Activated CD4-positive, alpha-beta T cell treated with anti-CD3 and anti-CD28 coated beads, Interleukin-2, amount 50 U/mL, for 1 hour (primary cell): ENCODE measurements at places on chromosomes 16 and 17.

DNA sequence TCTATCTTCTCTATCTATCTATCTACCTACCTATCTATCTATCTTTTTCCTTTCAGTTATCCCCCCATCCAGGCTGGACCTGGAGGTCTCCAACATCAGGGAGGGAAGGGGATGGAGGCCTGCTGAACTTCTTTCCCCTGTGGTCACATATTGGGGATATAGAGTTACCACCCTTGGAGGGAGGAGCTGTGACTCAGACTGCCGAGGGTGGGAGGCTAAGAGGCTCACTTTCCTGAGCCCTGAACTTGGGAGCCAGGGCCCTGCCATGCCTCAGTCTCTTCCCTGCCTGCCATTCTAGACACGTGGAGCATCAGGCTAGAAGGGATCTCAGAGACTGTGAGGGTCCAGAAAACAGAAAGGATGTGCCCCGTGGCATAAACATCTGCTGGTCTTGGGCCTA, 8.4 kb downstream of the LRRC3C start:
- no peak for DNase-seq

- no peak for DNase-seq
These were observed 13.5 kb upstream of the ITGB3 start for GRCh38 chr17:47239967-47240651.

DNA sequence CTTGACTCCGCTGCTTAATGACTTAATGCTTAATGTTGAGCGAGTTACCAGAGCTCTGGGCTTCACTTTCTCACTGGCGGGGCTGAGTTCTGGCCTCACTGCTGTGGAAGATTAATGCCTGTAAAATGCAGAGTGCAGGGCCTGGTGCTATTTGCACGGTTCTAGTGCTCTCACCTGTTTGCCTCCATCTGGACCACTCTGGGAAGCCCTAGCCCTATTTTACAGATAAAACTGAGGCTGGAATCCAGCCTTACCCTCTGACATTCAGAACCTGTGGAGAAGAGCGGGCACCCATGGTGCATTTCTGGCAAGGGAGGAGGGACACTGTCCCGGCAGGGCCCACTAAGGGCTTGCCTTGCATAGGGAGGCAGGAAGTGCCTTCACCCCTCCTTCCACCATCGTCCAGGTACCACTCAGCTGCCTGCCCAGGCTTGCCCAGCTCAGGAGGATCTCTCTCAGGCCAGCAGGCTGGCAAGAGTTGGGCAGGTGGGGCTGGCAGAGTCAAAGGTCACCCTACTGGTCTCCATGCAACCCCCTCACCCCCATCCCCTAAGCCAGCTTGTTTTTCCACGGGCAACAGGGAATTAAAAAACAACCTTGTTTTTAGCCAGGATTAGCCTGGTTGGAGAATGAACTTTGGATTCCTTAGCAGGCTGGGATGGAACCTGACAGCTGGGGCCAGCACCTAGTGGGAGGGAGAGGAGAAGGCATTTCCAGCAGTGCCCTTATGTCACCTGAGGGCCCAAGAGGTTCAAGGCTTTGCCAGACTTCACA, 4.1 kb upstream of the UBALD1 start:
- DNase-seq, result no peak

DNA sequence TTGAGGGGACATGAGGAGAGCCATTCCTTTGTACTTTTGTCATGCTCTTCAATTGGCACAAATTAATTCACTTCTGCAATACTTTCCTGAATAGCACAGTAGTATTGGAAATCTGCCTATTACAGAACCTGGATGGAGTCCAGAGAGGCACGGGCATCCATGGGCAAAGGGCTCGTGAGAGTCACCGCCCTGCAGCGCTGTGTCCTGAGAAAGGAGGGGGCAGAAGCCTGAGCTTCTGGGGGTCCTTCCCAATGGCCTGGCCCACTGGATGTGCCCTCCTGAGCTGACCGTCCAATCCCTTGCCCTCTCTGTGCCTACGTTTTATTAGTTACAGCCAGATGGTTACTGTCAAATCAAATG, 3.5 kb downstream of the G6PC1 start:
- no peak for DNase-seq

DNA sequence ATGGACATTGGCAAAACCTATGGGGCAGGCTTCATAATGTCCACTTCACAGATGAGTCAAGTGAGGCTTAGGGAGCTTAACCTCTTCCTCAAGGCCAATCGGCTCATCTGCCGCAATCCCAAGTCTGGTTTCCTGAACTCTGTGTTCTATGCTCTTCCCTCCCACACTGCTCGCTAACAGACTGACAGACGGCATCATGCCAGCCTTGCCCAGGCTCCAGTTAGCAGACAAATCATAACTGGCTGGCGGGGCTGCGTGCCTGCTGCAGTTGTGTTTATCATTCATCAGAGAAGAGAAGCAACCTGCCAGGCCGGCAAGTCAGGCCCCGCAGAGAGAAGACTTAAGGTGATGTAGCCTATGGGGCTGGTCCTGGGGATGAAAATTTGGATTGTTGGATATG, 216.2 kb upstream of the ASIC2 start:
- no peak for DNase-seq

- no peak for DNase-seq
These were observed 8.0 kb upstream of the CCL1 start for GRCh38 chr17:34370997-34371395.

DNA sequence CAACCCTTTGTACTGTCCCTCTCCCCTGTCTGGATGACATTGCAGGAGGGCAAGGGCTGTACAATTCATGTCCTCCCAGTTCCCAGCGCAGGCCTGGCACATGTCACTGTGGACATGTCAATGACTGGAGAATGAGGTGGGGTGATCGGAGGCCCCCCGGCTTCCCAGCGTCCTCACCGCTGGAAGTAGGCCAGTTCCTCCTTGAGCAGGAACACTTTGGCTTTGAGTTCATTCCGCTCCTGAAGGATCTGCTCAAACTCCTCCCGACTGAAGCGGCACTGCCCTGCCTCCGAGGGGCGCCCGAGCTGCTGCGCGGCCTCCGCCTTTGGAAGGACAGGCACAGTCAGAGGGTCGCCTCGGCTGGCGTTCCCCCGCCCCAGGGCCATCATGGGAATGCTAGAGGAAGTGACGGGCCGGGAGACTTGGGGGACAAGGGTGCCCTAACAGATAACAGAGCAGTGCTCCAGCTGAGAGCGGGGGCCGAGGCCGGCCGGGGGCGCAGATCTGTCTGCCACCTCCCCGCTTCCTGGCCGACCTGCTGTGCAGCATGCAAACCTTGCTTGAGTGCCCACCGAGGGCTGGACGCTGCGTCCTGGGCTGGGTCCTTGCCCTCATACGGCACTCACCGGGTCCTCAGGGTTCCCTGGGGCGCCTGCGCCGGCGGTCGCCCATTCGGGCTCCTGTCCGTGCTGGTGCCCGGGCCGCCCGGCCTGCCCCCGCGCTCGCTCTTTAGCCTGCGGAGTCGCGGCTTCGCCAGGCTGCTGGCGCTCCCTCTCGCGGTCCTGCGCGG, 1.3 kb downstream of the RILP start:
- DNase-seq, result no peak

DNA sequence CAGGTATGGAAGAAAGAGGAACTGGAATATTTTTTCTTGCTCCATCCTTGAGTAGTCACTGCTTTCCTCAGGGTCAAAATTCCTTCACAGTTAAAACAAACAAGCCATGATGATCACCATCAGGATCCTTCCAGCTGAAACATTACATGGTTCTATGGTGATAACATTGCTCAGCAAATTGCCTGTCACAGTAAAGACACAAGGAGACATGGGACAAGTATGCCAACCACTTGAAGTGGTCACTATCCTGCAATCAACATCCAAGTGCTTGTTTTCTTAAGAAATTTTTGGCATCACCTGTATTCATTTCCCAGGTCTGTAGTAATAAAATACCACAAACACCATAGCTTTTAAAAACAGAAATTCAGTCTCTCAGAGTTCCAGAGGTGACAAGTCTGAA, 662.2 kb downstream of the CDH8 start:
- no peak for DNase-seq
